ENCODE measurements at places on chromosomes 1 and 21.

DNA sequence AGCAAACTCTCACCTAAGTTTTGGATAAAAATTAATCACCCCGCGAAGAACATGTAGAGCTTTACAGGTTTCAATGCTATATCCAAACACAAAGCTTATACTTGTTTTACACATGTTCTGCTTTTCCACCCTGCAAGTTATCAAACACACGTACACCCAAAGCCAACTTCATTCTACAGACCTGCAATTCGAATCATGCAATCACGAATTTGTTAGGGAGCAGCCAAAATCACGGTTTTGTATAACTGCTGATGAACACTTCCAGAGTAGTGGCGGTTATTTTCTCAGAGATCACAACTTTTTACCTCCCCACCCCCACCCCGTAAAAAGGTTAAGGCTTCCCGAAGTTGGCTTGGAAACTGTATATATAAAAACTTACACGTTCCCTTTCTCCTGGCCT, 1.4 kb downstream of the HMGN1 start:
- no peak for DNase-seq

- no peak for DNase-seq
Observed at GRCh38 chr1:208885650-208886049, 641.5 kb upstream of the PLXNA2 start.

GRCh38 chr1:107264007-107264406, 123.2 kb downstream of the NTNG1 start:
- no peak for DNase-seq

DNA sequence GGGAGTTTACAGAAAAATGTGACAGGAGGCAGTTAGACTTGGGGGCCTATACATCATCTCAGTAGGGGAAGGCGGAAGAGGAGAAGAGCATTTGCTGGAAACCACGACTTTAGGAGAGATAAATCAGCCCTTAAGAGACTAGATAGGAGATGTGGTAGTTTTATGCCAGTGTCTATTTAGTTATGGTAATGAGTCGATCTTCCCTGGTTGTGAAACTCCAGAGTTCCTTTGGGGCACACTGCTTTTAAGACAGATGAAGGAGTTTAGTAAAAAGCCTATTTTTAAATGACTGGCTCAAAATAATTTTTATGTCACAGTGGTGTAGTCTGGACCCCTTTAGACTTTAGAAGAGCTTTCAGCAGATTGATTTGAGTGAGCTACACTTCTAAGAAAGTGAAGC, 7.8 kb downstream of the PGM1 start:
- DNase-seq: no peak

DNA sequence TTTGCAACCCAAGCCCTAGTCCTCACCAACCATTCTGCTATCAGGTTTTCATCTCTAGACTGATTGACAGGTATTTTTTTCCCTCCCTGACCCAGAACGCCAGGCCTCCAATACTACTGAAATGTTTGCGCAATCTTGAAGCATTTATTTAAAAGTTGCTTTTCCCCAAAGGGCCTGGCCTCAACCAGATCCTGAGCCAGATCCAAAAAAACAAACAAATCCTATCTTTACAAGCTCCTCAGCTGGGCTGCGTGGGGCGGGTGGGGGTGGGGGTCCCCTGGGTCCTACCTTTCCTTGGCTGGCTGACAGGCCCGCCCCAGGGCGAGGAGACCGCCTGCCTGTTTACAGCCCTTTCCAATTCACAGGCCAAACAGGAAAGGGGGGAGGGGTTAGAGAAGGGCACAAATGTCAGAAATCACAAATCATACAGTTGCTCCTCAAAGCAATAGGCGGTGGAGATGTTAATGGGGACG, 98.8 kb downstream of the FOXD2 start:
- DNase-seq: no peak

GRCh38 chr1:185916861-185917260, 182.7 kb downstream of the HMCN1 start:
- no peak for DNase-seq

DNA sequence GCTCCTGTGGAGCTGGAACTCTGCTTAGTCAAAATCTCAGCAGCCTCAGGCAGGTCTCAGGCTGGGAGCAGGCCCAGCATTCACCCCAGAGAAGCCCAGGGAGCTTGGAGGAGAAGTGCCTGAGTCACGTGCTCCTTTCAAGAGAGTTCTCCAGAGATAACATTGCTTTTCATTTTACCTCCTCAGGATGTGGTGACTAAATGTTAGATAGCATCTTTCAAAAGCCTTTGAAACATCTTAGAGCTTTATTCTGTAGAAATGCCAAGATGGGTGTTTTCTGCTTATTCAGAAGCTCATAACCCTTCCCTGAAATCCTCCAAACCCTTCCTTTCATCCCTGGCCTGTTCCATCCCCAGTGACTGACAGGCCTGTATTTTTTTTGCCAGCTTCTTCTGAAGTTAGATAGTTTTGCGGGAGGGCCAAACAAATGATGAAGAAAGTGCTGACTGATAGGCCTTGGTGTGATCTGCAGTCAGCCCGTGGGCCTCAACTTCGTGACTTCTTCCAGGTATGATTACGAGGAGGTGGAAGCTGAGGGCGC, 58.0 kb downstream of the PGM1 start:
- DNase-seq: peak; percentile 5

DNA sequence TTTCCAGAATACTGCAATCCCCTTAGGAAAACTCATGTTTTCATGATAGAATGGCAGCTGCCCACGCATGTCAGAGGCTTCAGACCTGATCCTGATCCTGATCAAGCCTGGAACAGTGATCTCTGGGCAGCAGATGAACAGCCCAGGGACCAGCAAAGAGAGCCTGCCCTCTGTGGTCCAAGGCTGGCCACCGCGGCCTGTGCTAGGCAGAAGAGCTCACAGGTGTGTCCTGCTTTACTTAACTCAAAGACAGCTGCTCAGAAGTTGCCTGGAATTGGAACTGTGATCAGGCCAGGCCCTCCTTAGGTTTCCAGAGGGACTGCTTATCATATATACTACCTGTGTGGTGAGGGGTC, 21.2 kb upstream of the BCAR3 start:
- no peak for DNase-seq

Measured in stimulated activated CD8-positive, alpha-beta memory T cell treated with anti-CD3 and anti-CD28 coated beads, Interleukin-4, amount 100 ng/mL, for 1 hour (primary cell).